HEK293T (cell line): ENCODE measurements at places on chromosomes 1 and 21.

GRCh38 chr1:168673974-168674683, 54.9 kb downstream of the DPT start:
- no peak for DNase-seq

- DNase-seq: no peak
Observed at GRCh38 chr1:213651077-213651476, 336.7 kb upstream of the PROX1 start.

GRCh38 chr1:196209983-196210382, 398.3 kb downstream of the KCNT2 start:
- DNase-seq: no peak

- no peak for DNase-seq
Observed at GRCh38 chr1:89896105-89896942, 75.5 kb downstream of the LRRC8D start.
